Stimulated activated CD4-positive, alpha-beta T cell treated with anti-CD3 and anti-CD28 coated beads, TNF-alpha, amount 100 ng/mL, for 24 hours (primary cell): ENCODE measurements at places on chromosomes 16 and 17.

DNA sequence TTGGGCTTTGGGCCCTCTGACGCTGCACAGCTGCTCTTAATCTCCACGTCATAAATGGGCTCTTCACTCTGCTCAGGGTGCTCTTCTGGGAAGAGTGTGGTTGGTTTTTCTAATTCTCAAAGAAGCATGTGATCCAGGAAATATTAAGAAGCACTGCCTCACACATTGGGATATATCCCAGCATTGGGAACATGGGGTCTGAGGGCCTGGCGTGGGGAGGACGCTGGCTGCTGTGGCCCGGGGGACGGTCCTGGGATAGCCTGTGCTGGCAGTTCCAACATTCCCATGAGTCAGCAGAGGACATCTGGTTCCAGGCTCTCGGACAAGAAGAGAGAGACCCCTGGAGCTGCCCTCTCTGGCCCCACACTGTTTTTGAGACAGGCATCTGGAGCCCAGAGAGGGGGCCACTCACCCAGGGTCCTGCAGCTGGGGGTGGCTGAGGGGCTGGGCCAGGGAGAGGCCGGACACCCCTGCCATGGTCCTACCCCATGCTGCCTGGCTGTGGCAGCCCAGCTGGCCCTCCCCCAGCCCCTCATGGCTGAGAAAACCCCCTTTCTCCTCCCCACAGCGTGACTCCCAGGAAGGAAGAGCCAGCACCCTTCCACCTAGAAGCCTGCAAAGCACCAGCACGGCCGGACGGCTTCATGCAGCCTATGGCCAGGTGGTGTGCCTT is 58.8 kb downstream of the NT5M start:
- no peak for DNase-seq

DNA sequence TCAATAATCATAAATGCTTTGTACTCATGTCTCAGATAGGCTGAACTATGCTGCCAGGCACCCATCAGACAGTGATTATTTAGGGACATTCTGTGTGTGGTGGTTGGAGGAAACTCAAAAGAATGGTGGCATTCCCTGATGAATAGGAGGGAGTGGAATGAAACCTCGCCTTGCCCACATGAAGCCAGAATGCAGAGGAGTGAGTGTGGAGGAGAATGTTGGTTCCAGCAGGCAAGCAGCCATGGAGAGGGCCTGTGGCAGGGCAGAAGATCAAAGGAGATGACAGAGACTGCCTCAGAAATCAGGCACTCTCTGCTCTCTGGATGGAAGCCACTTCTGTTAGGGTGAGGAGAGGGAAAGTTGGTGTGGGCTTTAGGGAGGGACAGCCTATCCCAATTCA is 22.5 kb downstream of the KCTD19 start:
- no peak for DNase-seq

- no peak for DNase-seq
Observed at GRCh38 chr17:70313086-70313852, 143.9 kb downstream of the KCNJ2 start.

DNA sequence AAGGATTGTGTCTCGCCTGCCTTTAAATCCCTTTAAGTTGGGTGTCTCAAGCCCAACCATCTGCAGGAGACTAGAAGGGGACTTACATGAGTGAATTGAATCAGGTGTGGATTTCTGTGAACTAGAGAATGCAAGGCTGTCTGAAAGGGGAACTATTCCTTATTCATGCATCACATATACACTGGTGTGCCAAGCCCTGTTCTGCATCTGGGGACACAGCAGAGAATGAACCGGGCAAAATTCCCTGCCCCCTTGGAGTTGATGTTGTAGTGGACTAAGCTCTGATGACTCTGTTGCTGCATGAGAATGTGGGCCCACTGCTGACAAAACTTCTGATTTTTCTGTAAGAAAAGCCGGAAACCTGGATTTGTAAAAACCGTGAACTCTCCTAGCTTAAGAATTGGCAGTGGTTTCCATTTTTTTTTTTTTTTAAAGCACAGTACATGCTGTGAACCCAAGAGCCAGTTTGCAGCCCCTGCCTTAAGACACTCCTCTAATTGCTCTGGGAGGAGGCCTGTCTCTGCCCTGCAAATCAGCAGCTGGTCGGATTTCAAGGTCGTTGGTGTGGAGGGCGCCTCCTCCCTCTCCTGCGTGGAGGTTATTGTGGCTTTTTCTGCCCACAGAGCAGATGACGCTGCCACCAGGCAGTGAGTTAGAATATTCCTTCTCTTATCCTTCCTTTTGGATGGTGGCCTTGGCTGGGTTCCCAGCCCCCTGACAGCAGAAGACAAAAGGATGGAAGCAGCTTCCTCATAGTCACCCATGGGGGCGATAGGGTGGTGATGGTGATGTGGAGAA is 131.0 kb downstream of the PRKCB start:
- DNase-seq: no peak

- DNase-seq: no peak
Observed at GRCh38 chr16:728131-728889, 1.4 kb downstream of the HAGHL start.

DNA sequence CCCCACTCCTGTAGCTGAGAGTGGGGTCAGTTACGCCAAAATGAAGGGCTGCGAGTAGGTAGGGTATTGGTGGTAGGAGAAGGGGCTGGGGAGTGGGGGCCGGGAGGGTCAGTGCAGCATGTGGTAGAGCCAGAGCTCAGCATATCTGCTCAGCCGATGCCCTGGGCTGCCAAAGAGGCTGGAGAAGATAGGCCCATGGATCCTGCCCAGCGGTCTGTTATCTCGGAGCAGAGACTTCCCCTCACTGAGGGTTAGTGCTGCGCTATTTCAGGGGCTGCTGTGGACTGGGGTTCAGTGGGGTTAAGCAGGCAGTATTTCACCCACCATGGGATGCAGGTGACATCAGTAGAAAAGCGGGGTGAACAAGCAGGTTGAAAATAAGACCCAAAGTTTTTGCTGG is 19.7 kb downstream of the RHBDL3 start:
- DNase-seq: no peak

DNA sequence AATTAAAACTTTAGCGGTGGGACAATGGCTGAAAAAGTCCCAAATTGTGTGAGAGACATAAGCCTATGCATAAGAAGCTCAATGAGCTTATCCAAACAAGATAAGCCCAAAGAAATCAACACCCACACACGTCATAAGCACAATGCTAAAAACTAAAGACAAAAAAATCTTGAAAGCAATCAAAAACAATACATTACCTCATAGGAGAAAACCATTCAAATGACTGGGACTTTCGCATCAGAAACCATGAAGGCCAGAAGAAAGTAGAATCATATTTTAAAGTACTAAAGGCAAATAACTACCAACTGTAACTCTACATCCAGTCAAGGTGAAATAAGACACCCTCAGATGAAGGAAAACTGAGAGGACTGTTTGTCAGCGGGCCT is 50.2 kb downstream of the ZCCHC14 start:
- DNase-seq: no peak

- no peak for DNase-seq
Observed at GRCh38 chr16:46711106-46712058, 21.9 kb downstream of the ORC6 start.

- DNase-seq: peak; percentile 62
Observed at GRCh38 chr17:43576563-43577229, 30.6 kb upstream of the ETV4 start.

DNA sequence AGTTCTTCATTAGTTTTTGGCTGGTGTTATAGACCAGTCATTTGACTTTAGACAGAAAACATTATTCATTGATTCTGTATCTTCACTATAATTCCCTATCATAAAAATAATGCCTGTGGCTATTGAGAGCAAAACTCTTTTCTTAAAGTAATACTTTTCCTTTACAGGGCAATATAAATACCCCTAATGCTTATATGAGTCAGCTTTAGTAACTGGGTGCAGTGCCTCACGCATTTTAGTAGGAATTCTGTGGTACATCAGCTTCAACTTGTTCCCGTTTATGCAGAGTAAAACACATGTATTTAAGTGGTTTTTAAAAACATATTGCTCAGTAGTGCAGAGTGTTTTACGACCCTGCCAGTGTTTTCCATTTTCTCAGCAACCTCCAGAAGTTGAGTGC is 68.1 kb downstream of the SEC14L1 start:
- DNase-seq: no peak

GRCh38 chr17:38872027-38872511 is 2.2 kb downstream of the LASP1 start:
- DNase-seq: no peak

- DNase-seq: no peak
Observed at GRCh38 chr16:24626256-24626655, 86.9 kb downstream of the RBBP6 start.

DNA sequence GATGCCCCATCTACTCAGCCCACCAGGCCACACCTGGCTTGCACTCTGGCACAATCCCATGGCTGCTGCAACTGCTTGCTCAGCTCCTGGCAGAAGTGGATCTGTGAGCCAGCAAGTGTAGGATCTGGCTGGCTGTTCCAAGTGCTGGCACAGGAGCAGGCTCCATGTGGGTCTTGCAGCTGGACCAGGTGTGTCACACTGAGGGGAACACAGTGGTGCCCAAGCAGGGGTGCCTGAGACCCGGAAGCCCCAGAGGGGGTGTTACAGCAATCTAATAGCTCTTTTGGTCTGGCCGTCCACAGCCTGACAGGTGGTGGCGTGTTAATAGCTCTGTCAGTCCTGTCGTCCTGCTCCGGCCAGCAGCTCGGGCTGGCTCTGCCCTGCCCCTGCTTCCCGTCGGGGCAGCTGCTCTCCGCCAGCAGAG is 19.6 kb upstream of the GOT2 start:
- no peak for DNase-seq

GRCh38 chr17:8532021-8532420 is 96.3 kb downstream of the NDEL1 start:
- DNase-seq: no peak

GRCh38 chr17:72345088-72345487 is 224.3 kb downstream of the SOX9 start:
- no peak for DNase-seq

DNA sequence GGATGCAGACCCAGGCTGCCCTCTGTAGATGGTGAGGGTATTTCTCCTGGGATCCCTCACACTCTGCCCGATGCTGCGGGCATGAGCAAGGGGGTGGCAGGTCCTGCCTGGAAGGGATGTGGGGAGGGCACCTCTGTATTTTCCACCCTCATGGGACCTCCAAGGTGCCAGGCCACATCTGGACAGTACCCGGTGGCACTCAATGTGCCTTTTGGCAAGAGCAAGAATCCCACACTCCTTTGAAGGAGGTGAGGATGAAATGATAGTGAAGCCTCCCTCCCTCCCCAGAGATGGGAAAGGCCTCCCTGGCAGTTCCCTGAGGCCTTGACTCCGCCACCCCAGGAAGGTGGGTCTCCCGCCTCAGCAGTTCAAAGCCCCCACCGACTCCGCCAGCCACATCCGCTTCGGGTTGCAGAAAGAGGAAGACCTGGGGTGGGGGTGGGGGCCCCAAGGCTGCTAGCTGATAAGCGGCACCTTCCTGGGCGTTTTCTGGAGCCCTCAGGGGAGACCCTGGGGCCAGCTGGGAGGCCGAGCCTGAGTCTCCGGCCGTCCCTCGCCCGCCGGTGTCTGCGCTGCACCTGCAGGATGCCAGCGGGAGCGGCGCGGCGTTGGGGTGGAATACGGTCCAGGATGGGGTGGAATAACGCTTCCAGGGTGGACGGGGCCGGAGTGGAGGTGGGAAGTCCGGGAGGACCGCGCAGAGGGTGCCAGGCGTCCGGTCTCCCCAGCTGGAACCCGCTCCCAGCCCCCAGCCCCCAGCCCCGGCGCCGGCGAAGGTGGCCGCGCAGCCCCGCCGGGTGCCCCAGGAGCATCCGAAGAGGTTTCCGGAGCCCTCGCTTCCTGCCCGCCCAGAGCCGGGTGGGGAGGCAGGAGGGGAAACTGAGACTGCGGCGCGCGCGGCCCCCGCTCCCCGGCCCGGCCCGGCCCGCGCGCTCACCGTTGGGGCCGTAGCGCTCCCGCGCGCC is 718 bp downstream of the ATP2A3 start:
- no peak for DNase-seq

DNA sequence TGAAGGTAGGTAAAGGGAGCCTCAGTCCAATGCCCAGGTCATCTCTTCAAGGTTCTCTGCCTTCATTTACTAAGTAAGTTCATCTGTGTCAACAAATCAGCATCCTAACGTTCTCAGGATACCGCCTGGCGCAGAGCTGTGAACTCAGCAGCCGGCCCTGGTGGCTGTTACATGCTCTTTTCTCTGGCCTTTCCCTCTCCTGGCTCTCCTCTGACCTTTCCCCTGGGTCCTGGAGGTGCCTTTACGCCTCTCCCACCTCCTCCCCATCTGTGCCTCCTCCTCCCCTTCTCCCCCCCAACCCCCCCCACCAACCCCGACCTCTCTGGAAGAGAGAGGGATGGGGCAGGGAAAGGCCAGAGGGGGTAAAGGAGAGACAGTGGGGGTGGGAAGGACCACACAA is 19.5 kb downstream of the COTL1 start:
- DNase-seq: no peak

DNA sequence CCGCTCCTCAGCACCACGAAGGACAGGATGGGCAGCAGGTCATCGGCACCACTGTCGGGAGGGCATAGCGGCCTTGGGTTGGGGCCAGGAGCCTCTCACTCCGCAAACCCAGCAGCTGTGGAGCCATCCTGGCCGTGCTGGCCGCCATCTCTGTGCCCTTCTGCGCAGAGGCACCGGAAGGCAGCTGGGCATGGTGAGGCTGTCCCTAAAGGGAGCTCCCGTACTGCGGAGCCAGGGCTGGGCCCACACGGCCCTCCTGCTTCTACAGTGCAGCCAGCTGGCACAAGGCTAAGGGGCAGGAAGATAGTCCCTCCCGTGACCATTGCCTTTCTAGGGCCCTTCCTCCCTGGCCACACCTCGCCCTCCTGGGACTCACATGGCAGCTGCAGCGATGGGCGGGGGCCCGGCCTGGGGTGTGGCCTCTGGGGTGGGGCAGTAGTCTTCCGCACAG is 7.0 kb upstream of the SPATA2L start:
- DNase-seq: no peak

GRCh38 chr17:19411631-19412030 is 599 bp downstream of the RNF112 start:
- no peak for DNase-seq

DNA sequence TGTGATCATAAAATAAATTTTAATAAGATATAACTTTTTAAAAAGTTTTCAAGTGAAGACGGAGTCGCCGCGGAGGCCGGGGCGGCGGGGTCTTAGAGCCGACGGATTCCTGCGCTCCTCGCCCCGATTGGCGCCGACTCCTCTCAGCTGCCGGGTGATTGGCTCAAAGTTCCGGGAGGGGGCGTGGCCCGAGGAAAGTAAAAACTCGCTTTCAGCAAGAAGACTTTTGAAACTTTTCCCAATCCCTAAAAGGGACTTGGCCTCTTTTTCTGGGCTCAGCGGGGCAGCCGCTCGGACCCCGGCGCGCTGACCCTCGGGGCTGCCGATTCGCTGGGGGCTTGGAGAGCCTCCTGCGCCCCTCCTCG is at the start of gene FOXC2:
Gene FOXC2 (plus strand): TSS at position 229 of the 365 bp plus-strand sequence. CDS start 507 bp downstream, outside the sequence.
- no peak for DNase-seq

- DNase-seq: peak; percentile 86
Observed at GRCh38 chr17:81702934-81703746, at the start of gene MRPL12. Gene MRPL12 (plus strand): TSS chr17:81703367. CDS start chr17:81703502, 135 bp downstream.

- no peak for DNase-seq
Observed at GRCh38 chr17:66627985-66628384, 206.9 kb upstream of the CACNG5 start.

DNA sequence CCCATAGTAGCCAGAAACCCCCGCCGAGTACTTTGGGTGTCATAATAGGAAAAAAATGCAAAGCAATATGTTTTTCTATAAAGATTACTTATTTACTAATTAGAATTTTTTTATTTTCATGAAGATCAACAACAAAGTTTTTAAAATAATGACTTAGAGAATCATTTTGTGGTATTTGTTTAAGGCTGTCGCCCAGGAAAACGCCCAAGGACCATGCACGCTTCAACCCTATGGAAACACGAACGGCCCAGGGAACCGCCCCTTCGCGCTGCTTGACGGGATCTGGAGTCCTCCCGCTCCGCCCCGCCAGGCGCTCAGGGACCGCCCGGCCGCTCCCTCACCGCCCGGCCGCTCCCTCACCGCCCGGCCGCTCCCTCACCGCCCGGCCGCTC is 408 bp upstream of the KPNA2 start:
- DNase-seq: peak; percentile 81
